ENCODE measurements at places on chromosomes 12 and 14.

GRCh38 chr12:81416571-81416970 lies 338.7 kb downstream of the ACSS3 start:
- no peak for DNase-seq

GRCh38 chr12:21715386-21715785 lies 57.7 kb upstream of the LDHB start:
- no peak for DNase-seq

GRCh38 chr12:18428416-18428815 lies 167.1 kb downstream of the PIK3C2G start:
- DNase-seq, result no peak

- DNase-seq, result no peak
These were observed 211.8 kb downstream of the PPM1H start for GRCh38 chr12:62722971-62723680.

- no peak for DNase-seq
These were observed 388.1 kb upstream of the PRICKLE1 start for GRCh38 chr12:42977451-42978230.

GRCh38 chr12:76252031-76252430 lies 96.2 kb downstream of the BBS10 start:
- DNase-seq, result no peak

DNA sequence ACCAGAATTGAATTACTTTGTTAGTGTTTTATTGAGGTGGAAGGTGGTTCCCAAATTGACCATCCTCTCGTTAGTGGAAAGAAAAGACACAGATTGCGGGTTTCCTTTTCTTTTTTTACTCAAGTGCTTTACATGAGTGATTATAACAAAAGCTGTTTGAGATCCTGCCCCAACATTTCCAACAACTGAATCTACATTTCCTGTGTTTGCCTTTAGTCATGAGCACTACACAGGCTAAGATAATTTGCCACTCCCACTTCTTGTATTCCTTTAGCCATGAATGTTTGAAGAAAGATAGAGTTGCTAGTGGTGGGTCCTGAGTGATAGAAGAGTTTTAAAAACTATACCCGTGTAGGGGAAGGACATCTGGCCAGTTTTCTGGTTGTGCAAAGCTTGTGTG lies 16.0 kb downstream of the RERGL start:
- no peak for DNase-seq

- DNase-seq, result no peak
These were observed 314.6 kb downstream of the ADAMTS20 start for GRCh38 chr12:43237238-43237879.

DNA sequence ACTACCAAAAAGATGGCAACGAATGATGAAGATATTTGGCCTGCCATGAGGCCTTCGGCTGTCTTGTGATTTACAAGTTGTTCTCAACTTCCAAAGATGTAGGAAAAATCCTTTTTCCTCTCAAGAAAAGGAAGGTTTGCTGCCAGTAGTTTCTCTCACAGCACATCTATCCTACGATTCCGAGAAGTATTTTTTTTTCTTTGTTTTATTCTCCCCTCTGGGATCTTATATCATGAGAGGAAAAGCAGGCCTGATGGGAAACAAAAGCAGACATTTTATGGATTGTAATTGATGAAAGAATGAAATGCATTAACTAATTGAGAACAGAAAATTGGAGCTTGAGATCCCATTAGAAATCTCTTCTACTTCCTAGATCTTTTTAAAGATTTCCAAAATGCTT lies 1197.9 kb upstream of the SEL1L start:
- DNase-seq, result no peak

GRCh38 chr12:66129934-66130266 lies 650 bp downstream of the LLPH start:
- no peak for DNase-seq

DNA sequence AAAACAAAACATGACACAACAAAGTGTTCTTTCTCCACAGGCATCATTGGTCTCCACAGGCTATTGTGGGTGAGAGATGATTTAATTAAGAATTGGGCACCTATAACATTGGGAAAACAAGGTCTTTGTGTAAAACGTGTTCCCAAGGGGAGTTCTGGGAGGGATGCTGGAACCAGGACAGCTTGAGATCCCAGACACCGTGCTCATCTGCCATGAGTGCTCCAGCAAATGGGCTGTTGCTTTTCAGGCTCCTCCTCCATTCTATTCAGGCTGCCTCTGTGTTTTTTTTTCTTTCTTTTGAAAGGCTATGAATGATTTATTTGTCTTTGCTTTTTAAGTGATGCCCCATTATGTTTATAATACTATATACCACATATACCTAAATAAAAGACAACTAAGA lies 122.4 kb downstream of the DACT1 start:
- no peak for DNase-seq

Measured in stimulated activated CD8-positive, alpha-beta memory T cell treated with anti-CD3 and anti-CD28 coated beads, Interleukin-4, amount 100 ng/mL, for 1 hour (primary cell).